ENCODE measurements at places on chromosomes 13 and 19.

- no peak for DNase-seq
Measured at GRCh38 chr13:98274921-98275487, 97.9 kb upstream of the RNF113B start.

DNA sequence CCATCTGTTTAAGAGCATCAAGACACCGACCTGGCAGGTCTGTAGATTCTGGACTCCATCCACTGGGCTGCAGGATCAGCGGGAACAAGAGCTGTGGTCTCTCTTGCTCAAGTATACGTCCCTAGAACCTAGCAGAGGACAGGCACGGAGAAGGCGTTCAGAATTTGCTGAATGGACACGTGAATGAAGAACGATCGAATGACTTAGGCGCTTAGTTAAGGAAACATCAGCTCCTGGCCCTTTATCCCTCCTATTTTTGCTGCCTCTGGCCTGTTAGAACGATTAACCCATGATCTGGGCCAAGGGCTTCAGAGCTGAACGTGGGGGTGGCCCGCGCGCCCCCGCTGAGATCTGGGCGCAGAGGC is 953 bp downstream of the DZIP1 start:
- DNase-seq = no peak

DNA sequence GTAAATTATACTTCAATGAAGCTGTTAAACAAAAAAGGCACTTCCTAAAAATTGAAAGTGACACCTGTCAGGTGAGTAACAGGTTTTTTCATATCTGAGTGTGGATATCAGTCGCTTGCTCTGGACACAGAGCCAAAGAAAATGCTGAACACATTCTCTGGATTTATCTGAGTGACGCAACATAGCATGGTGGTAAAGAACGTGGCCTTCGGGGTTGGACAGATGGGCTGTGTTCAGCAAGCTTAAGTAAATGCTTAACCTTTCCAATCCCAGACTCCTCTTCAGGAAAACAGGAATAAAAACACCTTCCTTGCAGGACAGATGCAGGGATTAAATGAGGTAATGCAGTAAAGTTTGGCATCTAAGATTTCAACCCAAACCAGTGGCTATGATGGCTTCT is 132.0 kb downstream of the FOXO1 start:
- DNase-seq = no peak

DNA sequence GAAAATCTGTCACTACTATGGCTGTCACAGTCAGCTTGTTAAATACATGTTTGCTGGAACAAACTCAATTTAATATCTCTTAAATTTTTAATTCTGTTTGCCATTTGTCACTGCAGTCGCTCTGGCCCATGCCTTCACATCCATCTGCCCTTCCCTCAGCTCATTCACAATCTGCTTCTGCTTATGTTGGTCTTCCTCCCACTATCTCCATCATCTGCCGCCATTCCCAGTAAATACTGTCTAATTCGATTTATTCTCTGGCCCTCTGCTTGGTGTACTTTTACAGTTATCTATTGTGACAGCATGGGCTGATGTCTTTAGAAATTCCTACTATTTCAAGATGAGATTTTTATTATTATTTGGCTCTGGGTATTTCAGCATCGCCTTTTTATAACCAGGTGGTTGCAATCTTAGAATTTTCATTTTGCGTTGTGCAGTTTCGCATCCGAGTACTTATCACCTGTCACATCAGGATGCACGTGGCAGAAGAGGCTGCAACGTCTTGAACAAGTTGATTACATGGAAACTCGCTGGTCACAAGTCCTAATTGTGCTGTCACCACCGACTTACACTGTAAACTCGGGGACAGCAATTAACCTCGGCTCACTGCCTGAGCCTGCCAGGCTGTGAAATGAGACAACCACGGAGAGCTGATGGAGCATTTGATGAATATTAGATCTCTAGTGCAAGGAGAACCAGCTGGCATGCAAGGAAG is 158.4 kb downstream of the MYO16 start:
- DNase-seq = no peak

Data from stimulated activated CD4-positive, alpha-beta T cell treated with anti-CD3 and anti-CD28 coated beads, Interleukin-15, amount 100 ng/mL, for 1 hour (primary cell).